ENCODE measurements at places on chromosomes 7 and 10. TPM values are rescaled to one million over a fixed set of nuclear protein-coding genes. Genes with fewer than 3 reads are reported as not detected.

The UNCX gene
- not detected for polyA plus RNA-seq

The ASAH2B gene
- polyA plus RNA-seq = 4.6 TPM

The NUPR2 gene
- polyA plus RNA-seq = not detected

The OPN4 gene
- polyA plus RNA-seq = not detected

The VAX1 gene
- polyA plus RNA-seq = not detected

Measured in AG04450 (cell line).